Stimulated activated CD4-positive, alpha-beta T cell treated with anti-CD3 and anti-CD28 coated beads, Interleukin-15, amount 100 ng/mL, for 1 hour (primary cell): ENCODE measurements at places on chromosomes 6 and 20.

GRCh38 chr6:158262755-158263154 lies 49.5 kb upstream of the TULP4 start:
- DNase-seq = no peak

- DNase-seq = no peak
Observed at GRCh38 chr20:46731770-46732169, 22.3 kb downstream of the SLC2A10 start.

- no peak for DNase-seq
Observed at GRCh38 chr6:156864557-156864956, 87.4 kb downstream of the ARID1B start.

DNA sequence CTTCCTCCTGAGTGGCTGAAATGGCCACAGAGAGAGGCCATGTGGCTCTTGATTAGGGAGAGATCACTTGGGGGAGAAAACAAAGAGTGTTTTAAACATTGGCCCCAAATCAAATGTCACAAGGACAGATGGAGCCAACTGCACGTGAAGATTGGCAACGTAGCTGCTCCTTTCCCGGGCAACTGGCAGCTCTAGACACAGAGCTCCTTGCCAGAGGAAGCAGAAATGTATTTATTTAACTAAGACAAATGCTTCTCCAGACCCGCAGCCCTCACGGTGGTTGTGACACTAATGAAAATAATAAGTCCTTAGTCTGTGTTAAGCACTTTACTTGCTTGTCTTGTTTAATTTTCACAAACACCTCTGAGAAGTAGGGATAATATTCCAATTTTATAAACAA lies 49.6 kb upstream of the DSN1 start:
- no peak for DNase-seq

- no peak for DNase-seq
Observed at GRCh38 chr6:119126140-119126539, 47.7 kb upstream of the FAM184A start.

- no peak for DNase-seq
Observed at GRCh38 chr20:41670631-41671030, 52.5 kb upstream of the CHD6 start.

DNA sequence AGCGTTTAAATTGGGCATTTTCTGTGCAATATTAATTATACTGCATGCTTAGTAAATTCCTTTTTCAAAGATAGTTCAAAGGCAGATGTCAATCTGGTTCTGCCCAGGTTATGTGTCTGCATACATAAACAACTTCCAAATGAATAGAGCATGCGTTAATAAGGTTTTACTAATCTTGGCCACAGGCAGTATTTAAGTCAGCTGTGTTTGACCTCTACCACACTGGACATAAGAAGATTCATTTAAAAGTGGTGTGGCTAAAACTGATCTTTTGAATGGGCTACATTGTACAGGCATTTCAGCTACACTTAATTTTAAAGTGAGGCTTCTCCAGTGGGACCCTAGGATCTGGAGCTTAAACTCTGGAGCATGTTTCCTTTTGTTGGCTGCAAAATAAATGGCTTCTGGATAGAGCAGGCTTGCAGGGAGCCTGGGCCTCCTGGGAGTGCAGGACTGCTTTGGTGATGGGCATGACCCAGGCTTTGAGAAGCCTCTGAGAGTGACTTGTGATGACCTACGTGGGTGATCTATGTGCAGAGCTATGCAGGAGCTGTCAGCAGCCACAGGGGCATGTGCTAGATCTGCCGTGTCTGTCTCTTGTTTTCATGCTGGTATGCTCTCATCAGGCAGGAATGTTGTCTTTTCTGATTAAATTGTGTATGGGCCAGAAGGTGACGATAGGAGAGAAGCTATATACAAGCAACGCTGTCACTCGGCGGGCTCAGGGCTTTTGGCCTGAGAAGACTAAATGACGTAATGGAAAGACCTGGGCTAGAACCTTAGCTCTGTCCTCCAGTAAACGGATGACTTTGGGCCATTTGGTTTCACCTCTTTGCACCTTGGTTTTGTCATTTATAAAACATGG lies 331.2 kb downstream of the QKI start:
- no peak for DNase-seq

GRCh38 chr6:85641897-85642773 lies 551 bp downstream of the SYNCRIP start:
- peak; percentile 16 for DNase-seq

GRCh38 chr6:75210885-75211739 lies 5.3 kb upstream of the COL12A1 start:
- no peak for DNase-seq

DNA sequence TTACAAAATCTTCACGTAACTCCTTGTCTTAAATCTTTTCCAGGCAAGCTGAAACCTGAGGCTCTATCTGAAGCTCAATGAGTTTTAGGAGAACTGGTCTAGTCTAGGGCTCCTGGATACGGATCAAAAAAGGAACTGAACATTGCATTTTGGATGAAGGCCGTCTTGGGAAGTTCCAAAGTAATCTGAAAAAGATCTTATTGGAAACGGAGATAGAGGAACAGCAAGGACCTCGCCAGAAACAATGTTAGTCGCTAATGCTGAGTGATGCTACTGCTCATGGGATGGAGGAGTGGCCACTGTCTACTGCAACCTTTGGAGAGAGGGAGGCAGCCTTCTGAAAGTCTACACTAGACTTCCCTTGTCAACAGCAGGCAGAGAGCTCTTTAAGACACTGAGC lies 91.4 kb upstream of the ATXN1 start:
- DNase-seq = no peak

GRCh38 chr6:159871241-159871640 lies 19.5 kb upstream of the MAS1 start:
- DNase-seq = no peak

DNA sequence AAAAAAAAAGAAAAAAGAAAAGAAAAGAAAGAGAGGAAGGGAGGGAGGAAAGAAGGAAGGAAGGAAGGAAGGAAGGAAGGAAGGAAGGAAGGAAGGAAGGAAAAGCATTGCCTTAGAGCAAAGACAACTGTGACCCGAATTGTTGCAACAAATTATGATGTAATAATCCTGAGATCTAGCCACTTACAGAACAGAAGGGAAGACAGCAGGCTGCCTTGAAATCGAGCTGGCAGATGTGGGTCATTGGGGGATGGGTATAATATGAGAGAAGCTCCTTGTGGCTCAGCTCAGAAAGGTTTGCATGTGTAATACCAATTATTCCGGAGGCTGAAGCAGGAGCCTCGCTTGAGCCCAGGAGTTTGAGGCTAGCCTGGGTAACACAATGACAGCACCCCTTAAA lies 208.1 kb upstream of the PROKR2 start:
- DNase-seq = no peak

GRCh38 chr6:6808915-6809314 lies 220.4 kb downstream of the LY86 start:
- no peak for DNase-seq

- DNase-seq = no peak
Observed at GRCh38 chr6:28751514-28751913, 172.3 kb downstream of the TRIM27 start.

- no peak for DNase-seq
Observed at GRCh38 chr6:122730775-122731386, 48.6 kb upstream of the FABP7 start.

DNA sequence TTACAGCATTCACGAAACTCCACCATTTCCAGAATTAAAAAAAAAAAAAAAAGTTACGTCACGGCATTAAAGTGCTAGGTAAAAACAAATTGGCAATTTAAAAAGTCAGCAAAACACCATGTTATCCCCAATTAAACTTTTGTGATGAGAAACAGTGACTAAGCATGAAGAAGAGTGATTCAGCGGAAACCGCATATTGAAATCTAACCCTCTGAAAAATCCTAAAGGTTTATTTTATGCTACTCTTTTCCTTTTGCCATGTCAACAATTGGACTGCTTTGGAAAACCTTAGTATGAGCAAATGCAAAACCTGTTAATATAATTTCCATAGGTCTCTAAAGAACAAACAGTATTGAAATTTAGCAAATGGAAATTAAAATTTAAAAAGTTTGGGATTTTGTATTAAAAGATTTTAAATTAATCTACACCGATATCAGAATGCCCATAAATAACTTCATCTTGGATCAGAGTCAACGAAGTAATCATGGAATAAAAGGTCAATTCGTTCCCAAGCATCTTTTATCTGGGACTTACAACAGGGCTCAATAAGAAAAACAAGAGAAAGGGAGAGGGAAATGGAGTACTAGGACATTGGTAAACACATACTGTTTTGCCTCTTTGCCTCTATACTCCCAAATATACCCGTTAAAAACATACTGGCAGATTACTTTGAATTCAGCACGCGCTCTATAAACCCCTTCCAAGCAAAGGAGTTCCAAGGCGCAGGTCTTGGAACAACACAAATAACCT lies 1.1 kb downstream of the FBXO30 start:
- no peak for DNase-seq

DNA sequence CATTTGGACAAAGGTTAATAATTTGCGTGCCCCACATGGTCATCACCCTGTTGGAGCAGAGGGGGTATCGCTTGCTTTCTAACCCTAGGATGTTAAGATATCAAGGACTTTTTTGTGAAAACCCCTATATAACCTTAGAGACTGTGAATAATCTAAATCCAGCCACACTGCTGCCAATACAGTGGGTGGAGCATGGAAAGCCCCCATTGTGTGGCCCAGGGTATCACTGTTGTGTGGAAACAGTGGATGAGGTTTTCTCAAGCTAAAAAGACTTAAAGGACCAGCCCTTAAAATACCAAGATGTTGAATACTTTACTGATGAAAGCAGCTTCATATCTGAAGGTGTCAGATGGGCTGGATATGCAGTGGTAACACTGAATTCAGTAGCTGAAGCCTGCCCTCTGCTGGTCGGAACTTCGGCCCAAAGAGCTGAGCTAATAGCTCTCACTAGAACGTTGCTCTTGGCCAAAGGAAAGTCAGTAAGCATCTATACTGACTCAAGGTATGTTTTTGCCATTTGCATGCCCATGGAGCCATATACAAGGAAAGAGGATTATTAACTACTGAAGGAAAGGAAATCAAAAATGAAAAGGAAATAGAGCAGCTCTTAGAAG lies 695.2 kb downstream of the PHF3 start:
- DNase-seq = no peak

DNA sequence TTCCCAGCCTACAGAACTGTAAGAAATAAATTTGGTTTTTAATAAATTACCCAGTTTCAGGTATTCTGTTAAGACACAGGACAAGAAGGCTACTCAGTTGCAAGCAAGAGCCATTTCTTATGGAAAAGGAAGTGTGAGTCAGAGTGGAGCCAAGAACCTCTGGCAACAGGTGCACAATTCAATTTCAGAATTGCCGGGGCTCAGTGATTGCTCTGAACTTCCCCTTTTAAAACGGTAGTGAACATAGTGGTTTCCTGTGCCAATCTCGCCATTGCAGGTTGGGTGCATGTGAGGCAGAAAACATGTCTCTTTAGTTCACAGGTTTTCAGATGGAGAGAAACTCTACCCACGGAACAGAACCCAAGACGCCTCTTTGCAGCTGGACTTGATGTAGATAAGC lies 16.4 kb downstream of the PIGT start:
- no peak for DNase-seq
